GM23338 (cell line): ENCODE measurements at places on chromosomes 3 and 15. TPM values are rescaled to one million over a fixed set of nuclear protein-coding genes. Genes with fewer than 3 reads are reported as not detected.

DNA sequence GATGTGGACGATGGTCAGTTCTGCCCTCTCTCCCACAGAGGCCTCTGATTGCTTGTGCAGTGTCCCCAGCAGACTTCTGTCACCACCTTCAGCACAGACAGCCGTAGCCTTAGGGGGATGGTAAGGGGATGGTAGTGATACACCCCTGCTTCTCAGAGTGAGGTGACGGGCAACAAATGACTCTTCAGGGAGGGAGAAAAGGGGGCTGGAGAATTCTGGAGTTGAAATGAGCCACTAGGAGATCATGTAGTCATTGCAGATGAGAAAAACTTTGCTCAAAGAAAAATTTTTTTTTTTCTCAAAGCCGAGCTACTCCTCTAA, 29.6 kb upstream of the TIMP4 start:
- no peaks in the 10 kb centered on the region for H3K36me3 ChIP-seq
- H3K4me1 ChIP-seq, result no peaks in the 10 kb centered on the region
- no peak for DNase-seq
- H3K4me3 ChIP-seq, result no peak overlapping the region
- H3K27me3 ChIP-seq, result no peaks in the 10 kb centered on the region

GRCh38 chr3:115720983-115721382, 97.7 kb downstream of the GAP43 start:
- no peak overlapping the region for H3K27ac ChIP-seq
- H3K36me3 ChIP-seq, result no peaks in the 10 kb centered on the region
- no peaks in the 10 kb centered on the region for H3K27me3 ChIP-seq
- H3K4me1 ChIP-seq, result peaks cover 16% of the 10 kb centered on the region
- no peak for DNase-seq

DNA sequence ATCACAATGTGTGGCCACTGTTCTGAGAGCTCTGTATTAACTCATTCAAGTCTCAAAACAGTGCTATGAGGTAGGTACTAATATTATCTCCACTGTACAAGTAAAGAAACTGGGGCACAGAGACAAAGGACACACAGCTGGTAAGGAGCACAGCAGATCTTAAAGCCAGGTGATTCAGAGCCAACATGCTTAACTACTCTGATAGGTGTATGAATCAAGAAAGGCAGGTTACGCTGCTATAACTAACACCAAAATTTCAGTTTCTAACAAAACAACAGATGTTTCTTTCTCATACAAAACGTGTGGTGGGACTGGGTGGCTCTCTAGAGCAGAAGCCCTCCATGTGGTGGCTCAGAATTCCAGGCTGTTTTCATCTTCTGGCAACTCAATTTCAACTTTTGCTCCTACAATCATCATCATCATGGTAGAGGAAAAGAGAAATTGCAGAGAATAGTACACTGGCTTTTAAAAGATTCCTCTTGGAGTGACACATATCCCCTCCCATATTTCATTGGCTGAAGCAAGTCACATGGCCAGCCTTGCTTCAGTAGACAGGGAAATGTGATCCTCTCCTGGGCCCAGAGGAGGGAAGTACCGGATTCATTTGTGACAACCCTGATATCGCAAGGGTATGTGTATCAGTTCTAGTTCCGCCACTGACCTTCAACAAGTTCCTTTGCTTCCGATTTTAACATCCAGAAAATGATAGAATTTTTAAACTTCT, 126.2 kb upstream of the PTX3 start:
- H3K27ac ChIP-seq, result no peak overlapping the region
- H3K4me3 ChIP-seq, result no peak overlapping the region
- peak; percentile 7 for DNase-seq
- H3K4me1 ChIP-seq, result no peaks in the 10 kb centered on the region
- no peaks in the 10 kb centered on the region for H3K27me3 ChIP-seq
- H3K36me3 ChIP-seq, result no peaks in the 10 kb centered on the region

DNA sequence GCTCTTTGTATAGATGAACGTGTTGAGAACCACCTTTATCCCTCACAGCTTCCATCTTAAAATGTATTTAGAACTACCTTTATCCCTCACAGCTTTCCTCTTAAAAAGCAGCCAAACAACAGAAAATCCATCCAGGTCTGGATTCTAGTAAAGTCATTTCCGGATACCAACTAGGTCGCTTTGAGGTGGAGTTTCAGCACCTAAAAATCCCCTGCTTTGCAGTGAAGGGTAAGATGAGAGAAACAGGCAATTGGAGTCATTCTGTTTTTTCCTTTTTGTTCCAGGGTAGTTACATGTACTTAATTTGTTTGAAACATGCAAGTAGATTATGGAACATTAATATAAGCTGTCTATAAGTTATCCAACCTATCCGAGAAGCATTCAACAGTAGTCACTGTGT, 192.0 kb downstream of the UBE2E2 start:
- H3K4me1 ChIP-seq, result peaks cover 10% of the 10 kb centered on the region; the same call in 1 of the 2 replicates
- H3K27me3 ChIP-seq, result no peaks in the 10 kb centered on the region
- peak overlapping the region; percentile 78; the same call in 1 of the 2 replicates for H3K27ac ChIP-seq

GRCh38 chr3:188721990-188722389, 449.8 kb upstream of the TPRG1 start:
- H3K36me3 ChIP-seq, result no peaks in the 10 kb centered on the region
- no peaks in the 10 kb centered on the region for H3K4me1 ChIP-seq
- H3K27me3 ChIP-seq, result no peaks in the 10 kb centered on the region
- no peak for DNase-seq
- H3K4me3 ChIP-seq, result no peak overlapping the region
- no peak overlapping the region for H3K27ac ChIP-seq

DNA sequence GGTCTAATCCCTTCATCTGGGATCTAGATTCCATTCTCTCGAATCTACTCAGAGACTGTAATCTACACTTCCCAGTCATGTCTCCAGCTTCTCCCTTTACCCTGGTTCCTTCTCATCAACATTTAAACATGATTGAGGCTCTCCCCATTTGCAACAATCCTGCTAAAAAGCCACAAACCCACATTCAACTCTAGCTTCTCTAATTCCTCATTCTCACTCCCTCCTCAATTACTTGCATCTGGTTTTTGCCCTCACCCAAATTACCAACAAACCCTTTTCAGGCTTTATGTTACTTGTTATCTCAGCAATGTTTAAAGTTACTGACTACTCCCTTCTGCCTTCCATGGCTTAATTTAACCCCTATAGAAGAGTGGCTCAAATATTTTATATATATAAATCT, 11.5 kb downstream of the ETFA start:
- no peaks in the 10 kb centered on the region for H3K36me3 ChIP-seq
- no peak overlapping the region for H3K27ac ChIP-seq

GRCh38 chr3:141877911-141878310, 1.5 kb downstream of the ATP1B3 start:
- DNase-seq, result peak; percentile 19
- H3K27me3 ChIP-seq, result no peaks in the 10 kb centered on the region
- H3K4me1 ChIP-seq, result peaks cover 18% of the 10 kb centered on the region
- peak overlapping the region; percentile 71 for H3K4me3 ChIP-seq
- no peak overlapping the region for H3K27ac ChIP-seq

DNA sequence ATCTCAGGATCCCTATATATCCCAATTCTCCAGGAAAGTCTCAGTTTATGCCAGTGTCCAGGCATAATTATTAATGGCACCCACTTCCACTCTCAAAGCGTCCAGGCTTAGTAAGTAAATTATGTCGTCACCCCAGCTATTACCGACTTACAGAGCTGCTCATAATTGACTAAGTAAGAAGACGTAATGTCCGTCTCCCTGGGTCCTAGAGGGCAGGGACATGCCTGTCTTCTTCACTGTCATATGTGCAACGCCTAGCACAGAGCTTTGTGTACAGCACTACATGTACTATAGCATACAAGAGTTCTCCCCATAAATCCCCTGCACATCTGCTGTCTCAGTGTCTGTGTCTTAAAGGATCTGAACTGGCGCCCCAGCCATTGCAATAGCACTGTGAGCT, 23.9 kb upstream of the HRH1 start:
- no peaks in the 10 kb centered on the region for H3K4me1 ChIP-seq
- DNase-seq, result no peak
- H3K36me3 ChIP-seq, result no peaks in the 10 kb centered on the region
- no peak overlapping the region for H3K4me3 ChIP-seq
- no peak overlapping the region for H3K27ac ChIP-seq

GRCh38 chr3:9951962-9952805, at the start of gene PRRT3:
Gene PRRT3, minus strand, starts transcription at chr3:9952408. Its CDS starts 2,293 bp downstream, at chr3:9950115.
- peaks cover 13% of the 10 kb centered on the region; the same call in 1 of the 2 replicates for H3K27me3 ChIP-seq
- H3K4me1 ChIP-seq, result peaks cover 21% of the 10 kb centered on the region
- peak within 1 kb of the TSS; percentile 88 for H3K4me3 ChIP-seq
- no peak within 1 kb of the TSS for H3K27ac ChIP-seq

GRCh38 chr15:101439285-101439919, 50.1 kb downstream of the PCSK6 start:
- H3K27me3 ChIP-seq, result no peaks in the 10 kb centered on the region
- H3K36me3 ChIP-seq, result no peaks in the 10 kb centered on the region
- no peak overlapping the region for H3K27ac ChIP-seq

GRCh38 chr3:47007482-47008233, 28.2 kb downstream of the NBEAL2 start:
- H3K27me3 ChIP-seq, result no peaks in the 10 kb centered on the region
- H3K36me3 ChIP-seq, result no peaks in the 10 kb centered on the region; the same call in 1 of the 2 replicates
- no peaks in the 10 kb centered on the region for H3K4me1 ChIP-seq
- H3K27ac ChIP-seq, result no peak overlapping the region
- no peak for DNase-seq
- no peak overlapping the region for H3K4me3 ChIP-seq

- peak overlapping the region; percentile 77 for H3K4me3 ChIP-seq
- no peaks in the 10 kb centered on the region for H3K27me3 ChIP-seq
- DNase-seq, result peak; percentile 73
- H3K27ac ChIP-seq, result peak overlapping the region; percentile 96; the same call in 1 of the 2 replicates
- no peaks in the 10 kb centered on the region for H3K36me3 ChIP-seq
These were observed 624 bp downstream of the AKAP13 start for GRCh38 chr15:85380812-85381642.

DNA sequence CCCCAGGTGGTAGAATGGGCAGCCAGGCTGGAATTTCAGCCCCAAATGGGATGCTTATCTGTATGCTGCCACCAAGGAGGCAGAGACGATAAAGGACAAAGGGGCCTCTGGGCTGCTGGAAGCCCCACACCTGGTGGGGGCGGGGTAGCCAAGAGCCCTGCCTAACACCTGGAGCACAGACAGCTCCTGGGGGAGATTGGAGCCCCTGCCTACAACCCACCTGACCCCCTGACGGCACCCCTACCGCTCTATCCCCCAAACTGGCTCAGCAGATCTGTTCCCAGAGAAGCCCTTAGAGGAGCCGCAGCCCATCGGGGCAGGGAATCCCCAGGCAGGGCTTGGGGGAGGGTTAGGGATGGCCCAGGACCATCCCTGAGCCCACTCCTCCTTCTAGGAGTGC, 15.8 kb upstream of the SEMA3F start:
- DNase-seq, result peak; percentile 74
- H3K4me1 ChIP-seq, result peaks cover 23% of the 10 kb centered on the region
- H3K36me3 ChIP-seq, result no peaks in the 10 kb centered on the region
- peak overlapping the region; percentile 89 for H3K27ac ChIP-seq

WDR72 gene
- 1.9 and 2.1 TPM in 2 replicates for total RNA-seq

HIGD1A gene
- total RNA-seq, result 102 and 118 TPM in 2 replicates

FSIP1 gene
- 0.70 and 2.1 TPM in 2 replicates for total RNA-seq

IQCH gene
- total RNA-seq, result 1.0 and 4.6 TPM in 2 replicates

MESP1 gene
- total RNA-seq, result 0.21 TPM in 1 of 2 replicates, not detected in the other

ZNF660 gene
- 6.1 and 10.1 TPM in 2 replicates for total RNA-seq

KCNMB3 gene
- total RNA-seq, result 0.58 and 1.3 TPM in 2 replicates

P3H2 gene
- total RNA-seq, result 20.5 and 24.2 TPM in 2 replicates

FAM81A gene
- 1.7 and 4.1 TPM in 2 replicates for total RNA-seq
